Coronary artery (tissue), 2 donors: ENCODE measurements at places on chromosomes 6 and 20.
A peak's percentile ranks its signal among the peaks of the same experiment; 100 is the strongest.

DNA sequence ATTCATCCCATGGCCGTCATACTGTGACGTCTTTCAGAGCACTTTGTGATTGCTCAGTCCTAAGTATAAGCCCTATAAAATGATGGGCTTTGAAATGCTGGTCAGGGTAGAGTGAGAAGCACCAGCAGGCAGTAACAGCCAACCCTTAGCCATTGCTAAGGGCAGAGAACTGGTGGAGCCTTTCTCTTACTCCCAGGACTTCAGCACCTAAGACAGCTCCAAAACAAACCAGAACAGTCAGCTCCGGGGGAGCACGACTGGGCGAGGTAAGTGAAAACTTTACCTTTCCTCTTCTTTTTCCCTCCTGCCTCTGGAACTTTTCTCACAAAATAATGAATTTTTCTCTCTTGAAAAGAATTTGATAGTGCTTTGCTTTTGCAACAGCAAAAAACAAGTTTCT lies at the start of gene VIP:
Gene VIP, plus strand, starts transcription at position 104 of the 400 bp plus-strand sequence. CDS start 1,381 bp downstream, outside the sequence.
- DNase-seq = no peak

DNA sequence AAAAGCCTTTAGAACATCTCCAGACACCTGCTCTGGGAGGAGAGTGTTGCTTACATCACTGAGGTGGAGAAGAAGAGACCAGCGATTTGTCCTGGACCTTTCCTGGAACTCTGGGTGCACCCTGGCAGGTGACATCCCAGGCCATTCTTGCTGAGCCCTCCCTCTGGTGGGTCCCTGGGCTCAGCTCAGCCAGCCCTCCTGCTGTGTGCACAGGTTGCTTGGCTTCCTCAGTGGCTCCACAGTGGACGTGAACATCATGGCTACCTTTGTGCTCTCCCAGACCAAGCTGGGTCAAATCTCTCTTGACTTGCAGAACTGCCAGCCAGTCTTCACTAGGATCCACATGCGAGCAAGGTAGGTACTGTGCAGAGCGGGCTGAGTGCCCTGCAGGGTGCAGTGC lies 19.9 kb upstream of the BPIFA2 start:
- DNase-seq = no peak

DNA sequence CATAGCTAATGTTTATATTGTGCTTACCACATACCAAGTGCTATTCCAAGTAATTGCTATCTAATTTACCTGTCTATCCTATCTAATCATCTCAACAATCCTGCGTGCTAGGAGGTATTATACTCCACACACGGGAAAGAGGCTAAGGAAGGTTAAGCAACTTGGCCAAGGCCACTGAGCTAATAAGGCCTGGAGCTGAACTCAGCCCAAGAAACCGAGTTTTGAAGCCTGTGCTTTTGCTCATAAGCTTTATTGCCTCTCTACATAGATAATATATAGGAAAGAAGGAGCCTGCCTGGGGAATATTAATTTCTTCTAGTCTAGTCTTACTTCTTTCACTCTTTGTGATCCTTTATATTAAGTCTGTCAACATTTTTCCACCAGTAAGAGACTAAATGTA lies 67.8 kb upstream of the ADGRF4 start:
- DNase-seq = no peak

- no peak for DNase-seq
These were observed 48.8 kb downstream of the MCUR1 start for GRCh38 chr6:13765570-13765969.

DNA sequence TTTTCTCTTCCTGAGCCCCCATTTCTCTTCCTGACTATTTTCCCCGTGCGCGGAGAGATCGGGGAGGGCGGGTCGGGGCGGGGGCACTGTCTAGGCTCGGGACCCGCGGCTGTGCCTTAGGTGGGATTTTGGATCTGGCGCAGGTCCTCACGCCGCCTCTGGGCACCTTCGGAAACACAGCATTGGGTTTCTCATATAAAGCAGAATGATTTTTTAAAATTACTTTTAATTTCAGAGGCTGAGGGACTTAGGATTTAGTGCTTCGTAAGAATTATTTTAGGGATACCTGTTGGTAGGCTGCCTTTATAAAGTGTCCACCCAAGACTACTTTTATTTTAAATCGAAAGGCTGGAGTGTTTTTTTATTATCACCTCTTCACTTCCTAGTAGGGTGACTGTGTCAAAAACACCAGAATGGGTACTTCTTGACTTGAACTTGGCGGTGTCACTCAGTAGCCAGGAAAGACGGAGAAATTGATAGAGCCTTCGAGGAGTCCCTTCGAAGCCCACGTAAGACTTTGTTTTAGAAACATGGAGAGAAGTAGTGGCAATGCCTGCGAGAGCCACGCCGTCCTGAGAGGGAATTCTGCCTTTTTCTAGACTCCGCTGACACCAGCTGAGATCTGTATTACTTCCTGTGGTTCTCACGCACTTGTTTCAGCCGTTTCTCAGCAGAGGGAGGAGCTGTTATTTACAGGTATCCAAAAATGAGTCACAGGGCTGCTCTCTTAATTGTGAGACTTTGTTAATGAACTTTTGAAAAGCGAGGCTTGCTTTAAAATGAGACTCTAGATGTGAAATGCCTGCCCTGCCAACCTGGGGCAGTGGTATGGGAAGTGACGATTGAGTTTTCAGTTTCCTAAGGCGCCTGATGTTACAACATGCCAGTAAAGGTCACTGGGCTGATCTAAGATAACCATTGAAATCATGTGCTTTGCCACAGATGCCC lies 667 bp downstream of the STX11 start:
- DNase-seq = no peak

DNA sequence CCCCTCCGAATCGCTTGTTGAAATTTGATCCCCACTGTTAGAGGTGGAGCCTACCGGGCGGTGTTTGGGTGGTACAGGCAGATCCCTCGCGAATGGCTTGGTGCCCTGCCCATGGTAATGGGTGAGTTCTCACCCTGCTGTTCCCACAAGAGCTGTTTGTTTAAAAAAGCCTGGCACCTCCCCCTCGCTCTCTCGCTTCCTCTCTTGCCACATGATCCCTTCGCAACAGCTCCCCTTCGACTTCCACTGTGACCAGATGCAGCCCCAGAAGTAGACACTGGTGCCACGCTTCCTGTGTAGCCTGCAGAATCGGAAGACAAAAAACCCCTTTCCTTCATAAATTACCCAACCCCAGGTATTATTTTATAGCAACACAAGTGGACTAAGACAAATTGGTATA lies 292.2 kb upstream of the QKI start:
- no peak for DNase-seq

GRCh38 chr6:96898241-96898851 lies 655 bp upstream of the NDUFAF4 start:
- DNase-seq = no peak

- DNase-seq = no peak
These were observed 67.8 kb upstream of the FAM83B start for GRCh38 chr6:54778731-54779130.

GRCh38 chr6:157912326-157912725 lies 69.3 kb upstream of the SYNJ2 start:
- DNase-seq = no peak

DNA sequence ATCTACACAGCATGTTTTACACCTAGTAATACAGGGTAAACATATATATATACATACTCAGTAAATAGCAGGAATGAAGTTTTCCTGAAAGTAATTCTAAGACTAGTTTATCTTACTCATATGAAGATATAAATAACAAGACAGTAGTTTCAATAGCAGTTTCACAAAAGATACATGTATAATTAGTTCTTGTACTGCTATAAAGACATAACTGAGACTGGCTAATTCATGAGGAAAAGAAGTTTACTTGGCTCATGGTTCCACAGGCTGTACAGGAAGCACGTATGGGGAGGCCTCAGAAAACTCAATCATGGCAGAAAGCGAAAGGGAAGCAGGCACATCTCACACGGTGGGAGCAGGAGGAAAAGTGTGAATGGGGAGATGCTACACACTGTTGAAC lies 16.9 kb downstream of the RARS2 start:
- DNase-seq = no peak

DNA sequence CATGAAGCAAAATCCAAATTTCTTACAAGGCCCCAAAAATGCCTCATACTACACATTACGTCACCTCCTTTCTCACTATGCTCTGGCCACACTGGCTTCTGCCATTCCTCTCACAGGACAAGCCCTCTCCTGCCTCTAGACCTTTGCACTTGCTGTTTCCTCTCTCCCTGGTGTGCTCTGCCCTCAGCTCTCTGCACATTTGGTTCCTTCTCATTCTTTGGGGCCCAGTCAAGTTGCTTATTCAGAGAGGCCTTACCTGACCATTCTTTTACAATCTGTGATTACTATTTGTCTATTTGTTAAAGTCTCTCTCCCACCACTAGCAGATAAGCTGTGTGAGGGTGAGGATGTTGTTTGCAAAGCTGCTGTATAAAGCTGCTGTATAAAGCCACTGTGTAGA lies 15.4 kb upstream of the GSTA4 start:
- no peak for DNase-seq

GRCh38 chr6:157235600-157236039 lies 87.7 kb downstream of the TMEM242 start:
- DNase-seq = peak; percentile 86

DNA sequence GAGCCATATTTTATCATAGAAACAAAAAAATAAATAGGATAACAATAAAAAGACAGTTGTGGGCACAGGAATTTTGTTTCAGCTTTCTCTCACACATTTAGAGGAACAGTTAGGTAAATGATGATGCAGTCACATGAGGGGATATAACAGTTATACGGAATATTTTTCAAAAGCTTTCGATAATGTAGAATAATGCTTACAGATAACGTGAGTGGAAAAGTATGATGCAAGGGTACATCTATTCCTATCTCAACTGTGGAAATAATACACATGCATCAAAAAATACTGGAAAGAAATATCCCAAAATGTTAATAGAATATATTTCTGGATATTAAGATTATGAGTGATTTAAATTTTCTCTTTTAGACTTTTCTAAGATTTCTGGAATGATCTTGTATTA lies 114.0 kb downstream of the AFG1L start:
- DNase-seq = no peak

DNA sequence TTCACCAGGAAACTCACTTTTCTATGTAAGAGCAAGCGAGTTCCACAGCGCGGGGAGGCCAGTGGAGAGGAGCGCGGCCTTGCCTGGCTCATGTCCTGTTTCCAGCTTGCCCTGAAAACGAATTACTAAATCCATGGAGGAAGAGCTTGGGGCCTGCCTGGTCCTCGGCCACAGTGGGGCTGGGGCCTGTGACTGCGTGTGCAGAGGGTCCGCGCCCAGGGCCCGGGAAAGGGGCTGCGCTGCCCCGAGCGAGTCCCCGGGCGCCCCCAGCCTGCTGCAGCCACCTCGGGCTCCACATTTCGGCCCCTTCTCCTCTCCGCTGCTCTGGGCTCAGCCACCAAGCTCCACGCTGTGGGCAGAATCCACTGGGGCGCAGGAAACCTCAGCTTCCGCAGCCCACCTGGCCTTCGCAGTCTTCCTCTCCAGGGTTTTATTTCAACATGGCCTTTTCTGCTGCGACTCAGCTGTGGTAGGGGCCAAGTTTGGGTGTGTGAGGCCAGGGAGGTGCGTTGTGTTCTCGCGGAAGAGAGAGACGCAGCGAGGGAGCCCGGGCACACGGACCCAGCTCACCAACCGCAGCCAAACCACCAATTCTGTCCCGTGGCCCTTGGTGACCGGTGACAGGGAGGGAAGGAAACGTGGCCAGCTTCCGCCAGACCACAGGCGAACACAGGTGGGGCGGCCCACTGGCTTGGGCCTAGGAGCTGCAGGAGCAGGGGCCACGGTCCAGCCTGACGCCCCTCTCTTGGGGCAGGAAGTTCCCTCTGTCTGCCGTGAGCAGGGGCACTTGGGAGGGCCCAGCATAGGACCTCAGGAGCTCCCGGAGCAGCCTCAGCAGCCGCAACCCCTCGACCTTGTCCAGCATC lies 211.4 kb downstream of the ERMARD start:
- peak; percentile 55 for DNase-seq

GRCh38 chr6:112407101-112407590 lies 60.0 kb downstream of the RFPL4B start:
- DNase-seq = no peak

DNA sequence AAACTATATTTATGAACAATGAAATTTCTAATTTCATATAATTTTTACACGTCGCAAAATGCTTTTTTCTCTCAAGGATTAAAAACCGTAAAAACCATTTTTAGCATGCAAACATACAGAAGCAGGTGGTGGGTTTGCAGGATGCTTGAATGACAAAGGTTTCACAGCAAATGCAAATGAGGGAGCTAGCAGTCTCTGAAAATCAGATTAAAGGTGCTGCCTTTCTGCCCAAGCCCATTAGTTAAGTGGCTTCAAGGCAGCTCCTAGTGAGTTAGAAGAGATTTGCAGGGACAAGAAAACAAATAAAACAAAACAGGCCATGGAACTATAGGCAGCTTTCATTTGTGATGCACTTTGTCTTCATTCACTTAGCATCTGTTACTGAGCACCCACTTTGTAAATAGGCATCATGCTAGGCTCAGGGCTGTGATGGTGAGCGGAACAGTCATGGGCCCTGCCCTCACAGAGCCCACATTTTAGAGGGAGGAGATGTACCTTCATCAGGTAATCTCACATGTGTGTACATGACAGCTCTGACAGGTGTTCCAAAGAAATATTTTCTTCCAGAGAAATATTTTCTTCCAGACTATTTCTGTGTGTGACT lies 29.5 kb downstream of the NAPB start:
- DNase-seq = no peak

DNA sequence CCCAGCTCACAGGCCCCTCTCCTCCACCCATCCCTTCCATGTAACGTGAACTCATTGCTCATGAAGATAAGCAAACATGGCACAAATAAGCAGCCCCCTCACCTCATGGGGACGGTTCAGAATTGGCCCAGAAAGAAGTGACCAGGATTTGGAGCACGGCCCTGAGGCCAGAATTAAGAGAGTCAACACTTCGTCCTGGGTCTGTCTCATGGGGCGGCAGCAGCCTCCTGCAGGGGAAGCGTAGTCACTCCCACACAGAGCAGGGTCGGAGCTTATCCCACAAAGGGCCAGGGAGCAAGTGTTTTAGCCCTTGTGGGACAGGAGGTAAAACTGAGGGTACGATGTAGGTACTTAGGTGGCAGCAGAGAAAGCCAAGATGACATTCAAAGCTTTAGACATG lies 28.6 kb upstream of the DACT2 start:
- DNase-seq = no peak

DNA sequence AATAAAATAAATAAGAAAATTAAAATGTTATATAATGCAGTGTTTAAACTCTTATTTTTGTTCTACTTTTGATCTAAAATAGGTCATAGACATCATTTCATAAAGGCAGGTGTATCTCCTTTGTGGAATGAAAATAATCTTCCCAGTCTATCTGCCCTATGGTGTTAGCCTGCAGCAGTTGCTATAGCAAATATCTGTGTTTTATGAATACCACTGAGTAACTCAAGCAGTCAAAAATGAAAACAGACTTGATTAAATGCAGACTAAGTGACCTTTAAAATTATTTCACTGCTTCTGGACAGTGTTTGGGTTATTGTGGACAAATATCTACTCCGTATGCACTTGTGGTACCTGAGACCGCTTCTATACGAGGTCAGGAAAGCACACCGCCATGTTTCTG lies 11.8 kb downstream of the HTR1B start:
- DNase-seq = no peak

GRCh38 chr6:21166754-21167153 lies 426.8 kb upstream of the SOX4 start:
- DNase-seq = no peak

GRCh38 chr6:56842686-56843475 lies 112.0 kb upstream of the BEND6 start:
- DNase-seq = peak; percentile 75
